ENCODE measurements at places on chromosomes 2 and 18.

GRCh38 chr2:172806493-172806892, 70.8 kb downstream of the RAPGEF4 start:
- DNase-seq, result no peak

DNA sequence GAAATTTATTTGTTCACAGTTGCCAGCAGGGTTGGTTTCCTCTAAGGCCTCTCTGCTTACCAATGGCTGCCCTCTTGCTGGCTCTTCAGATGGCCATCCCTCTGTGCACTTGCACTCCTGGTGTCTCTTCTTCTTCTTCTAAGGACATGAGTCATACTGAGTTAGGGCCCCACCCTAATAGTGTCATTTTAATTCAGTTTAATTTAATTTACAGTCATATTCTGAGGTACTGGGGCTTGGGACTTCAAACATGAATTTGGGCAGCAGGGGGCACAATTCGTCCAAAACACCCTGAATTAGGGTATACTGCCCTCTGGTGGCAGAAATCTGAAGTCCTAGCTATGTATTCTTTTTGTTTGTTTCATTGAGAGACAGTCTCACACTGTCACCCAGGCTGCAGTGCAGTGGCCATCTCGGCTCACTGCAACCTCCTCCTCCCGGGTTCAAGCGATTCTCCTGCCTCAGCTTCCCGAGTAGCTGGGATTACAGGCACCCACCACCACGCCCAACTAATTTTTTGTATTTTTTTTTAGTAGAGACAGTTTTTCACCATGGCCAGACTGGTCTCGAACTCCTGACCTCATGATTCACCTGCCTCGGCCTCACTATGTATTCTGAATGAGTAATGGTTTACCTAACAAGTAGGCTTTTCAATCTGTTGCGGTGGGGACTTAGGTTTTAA, 19.8 kb downstream of the SLC4A1AP start:
- peak; percentile 80 for DNase-seq

GRCh38 chr2:190470256-190470826, 62.2 kb downstream of the MFSD6 start:
- DNase-seq, result no peak

DNA sequence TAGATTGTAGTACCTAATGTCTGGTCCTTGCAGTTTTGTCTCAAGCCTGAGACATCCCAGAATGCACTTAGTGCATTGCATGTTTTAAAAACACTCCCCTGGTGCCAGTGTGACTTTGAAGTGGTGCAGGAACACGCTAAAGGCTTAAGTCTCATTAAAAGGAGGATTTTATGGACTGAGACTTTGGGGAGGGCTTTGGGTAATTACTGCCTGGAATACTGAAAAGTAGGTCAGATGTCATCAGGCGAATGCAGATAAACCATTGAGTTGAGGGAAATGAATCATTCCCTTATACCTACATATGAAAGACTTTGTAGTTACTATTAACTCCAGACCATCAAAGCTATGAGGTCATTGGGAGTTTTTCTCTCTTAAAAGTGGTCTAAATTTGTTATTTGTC, 3.0 kb upstream of the OSBPL1A start:
- no peak for DNase-seq

DNA sequence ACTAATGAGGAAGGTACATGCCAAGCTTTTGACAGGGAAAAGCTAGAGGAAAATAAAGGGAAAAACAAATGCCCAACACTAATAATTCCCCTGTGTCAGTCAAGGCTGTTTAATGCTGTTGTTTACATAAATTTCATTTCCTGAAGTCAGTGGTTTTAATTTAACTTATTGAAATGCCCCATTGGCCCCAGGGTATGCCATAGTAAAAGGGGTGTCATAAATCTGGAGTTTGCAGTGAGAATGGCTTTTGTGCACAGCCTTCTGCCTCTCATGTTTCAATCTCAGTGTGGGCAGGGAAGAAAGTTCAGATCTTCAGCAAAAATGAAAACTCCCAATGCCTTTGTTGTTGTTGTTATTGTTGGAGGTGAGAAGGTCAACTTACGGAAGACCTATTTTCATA, 550.1 kb upstream of the DCC start:
- no peak for DNase-seq

DNA sequence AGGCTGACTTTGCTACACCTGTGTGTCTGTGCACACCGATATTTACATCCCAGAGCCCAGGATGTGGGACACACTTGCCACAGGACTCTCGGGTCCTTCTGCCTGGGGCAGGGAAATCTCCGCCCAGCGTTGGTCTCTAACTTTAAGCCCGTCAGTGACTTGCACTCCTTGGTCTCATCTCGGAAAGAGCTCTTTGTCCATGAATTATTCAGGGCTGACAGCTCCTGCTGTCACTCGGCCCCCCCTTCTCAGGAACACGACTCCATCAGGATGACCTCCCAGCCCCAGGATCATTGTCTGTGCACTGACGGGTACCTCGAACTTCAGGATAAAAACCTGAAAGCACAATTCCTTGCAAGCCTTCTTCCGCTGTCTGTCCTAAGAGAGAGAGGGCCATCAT, 26.6 kb downstream of the PLB1 start:
- no peak for DNase-seq

DNA sequence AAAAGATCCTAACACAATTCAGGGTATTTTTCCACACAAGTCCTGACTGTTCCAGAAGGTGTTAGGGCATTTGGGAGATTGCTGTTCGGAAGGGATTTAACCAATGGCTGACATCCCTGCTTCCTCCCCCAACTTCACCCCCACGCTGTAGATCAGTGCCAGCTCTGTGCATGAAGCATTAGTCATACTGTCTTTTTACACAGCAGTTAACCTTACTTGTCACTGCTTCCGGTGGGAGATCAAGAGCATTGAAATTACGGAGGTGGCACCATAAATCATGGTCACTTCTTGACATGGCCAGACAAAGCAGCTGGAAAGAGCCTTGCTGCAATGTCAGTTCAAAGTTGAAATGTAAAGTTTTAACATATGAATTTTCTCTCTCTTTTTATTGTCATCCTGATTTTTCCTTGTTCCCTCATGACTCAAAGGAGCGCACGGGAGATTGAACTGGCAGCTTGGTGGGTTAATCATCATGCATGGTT, 70.2 kb downstream of the HRH4 start:
- no peak for DNase-seq

DNA sequence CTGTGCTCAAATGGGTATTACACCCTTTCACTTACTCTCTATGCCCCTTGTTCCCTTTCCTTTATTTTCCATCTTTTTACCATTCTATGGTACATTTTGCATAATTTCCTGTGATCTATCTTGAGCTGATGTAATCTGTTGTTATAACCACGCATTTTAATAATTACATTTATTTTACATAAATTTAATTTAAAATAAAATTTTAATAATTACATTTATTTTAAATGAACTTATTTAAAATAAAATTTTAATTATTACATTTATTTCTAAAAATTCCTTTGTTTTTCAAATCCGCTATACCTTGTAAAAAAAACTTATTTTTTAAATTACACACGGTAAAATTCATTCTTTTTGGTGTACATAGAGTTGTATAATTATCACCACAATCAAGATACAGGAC, 93.9 kb downstream of the CRACDL start:
- DNase-seq, result no peak

- no peak for DNase-seq
Measured at GRCh38 chr18:46167971-46168370, 63.8 kb downstream of the HAUS1 start.

DNA sequence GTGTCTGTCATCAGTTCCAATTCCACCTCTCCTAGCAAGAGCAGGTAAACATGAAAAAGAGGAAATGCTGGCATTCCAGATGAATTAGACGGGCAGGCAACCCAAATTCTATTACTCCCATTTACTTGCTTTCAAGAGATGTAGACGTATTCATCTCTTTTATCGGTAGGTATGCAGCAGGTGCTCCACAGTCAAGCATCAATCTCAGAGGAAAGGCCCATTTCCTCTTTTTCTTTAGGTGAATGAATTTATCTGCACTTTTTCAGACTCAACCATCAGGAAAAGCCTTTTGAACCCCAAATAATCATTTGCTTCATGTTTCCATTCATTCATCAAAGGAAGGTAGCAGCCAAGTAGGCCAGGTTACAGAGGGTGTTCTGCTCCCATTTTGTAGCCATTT, 27.9 kb downstream of the DPYSL5 start:
- DNase-seq, result no peak

DNA sequence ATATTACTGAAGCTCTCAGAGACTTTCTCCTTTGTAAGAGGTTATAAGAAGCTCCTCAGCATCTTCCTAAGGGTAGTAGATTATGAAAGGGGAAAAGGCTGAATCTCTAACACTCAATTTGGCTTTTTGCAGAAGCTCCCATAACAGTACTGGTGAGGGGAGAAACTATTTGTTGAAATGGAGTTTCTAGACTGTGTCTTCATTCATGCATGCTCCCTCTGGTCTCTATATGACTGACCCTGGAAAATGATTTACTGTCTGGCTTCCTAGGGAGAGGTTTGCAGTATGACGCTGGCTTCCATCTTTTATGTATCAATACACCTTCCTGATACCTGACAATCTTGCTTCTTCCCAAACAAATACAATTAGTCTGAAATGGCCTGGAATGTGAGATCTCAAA, 63.9 kb downstream of the LDAH start:
- DNase-seq, result no peak

DNA sequence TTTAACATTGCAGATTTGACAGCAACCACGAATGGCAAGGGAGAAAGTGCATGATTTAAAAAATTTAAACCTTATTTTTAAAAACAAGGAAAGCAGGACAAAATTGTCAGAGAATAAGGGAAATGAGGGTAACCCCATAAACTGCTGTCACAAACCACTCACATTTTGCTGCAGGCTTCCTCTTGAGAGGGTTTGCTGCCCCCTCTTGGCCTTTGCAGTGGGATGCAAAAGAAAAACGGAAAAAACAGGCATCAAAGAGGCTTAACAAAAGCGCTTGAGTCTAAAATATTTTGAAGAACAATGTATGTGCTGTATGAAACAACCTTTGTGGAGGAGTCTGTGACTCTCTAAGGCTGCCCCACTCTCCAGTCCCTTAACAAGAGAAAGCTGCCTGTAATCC, 91.6 kb downstream of the TMX3 start:
- DNase-seq, result no peak

DNA sequence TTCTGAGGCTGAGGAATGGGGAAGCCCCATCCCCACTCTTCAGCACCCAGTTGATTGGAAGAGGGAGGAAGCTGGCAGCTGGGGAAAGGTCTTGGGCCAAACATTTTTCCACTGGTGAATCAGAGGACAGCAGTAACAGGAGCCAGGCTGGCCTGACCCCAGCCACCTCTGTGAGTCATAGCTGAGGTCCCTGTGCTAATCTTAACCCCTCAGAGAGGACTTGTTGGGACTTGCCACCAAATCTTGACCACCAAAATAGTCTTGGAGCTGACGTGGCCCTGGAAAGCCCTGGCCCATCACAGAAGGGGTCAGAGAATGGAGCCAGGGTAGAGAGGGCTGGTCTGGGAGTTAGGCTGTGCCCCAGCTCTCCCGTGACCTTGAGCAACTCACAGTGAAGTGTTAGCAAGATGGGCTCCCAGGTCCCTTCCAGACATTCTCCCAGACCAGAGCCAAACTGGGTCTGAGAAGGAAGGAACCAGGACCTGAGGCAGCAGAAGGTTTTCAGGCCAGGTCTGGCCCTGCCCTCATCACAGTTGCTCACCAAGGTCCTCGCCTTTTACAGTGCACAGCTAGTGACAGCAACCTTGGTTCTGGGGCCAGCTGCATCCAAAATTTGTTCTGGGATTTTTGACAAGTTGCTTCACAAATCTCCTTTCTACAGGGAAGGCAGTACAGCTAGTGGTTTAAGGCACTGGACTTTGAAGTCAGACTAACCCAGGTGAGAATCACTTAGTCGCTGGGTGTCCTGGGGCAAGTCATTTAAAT, 266.6 kb downstream of the CYP26B1 start:
- DNase-seq, result no peak

DNA sequence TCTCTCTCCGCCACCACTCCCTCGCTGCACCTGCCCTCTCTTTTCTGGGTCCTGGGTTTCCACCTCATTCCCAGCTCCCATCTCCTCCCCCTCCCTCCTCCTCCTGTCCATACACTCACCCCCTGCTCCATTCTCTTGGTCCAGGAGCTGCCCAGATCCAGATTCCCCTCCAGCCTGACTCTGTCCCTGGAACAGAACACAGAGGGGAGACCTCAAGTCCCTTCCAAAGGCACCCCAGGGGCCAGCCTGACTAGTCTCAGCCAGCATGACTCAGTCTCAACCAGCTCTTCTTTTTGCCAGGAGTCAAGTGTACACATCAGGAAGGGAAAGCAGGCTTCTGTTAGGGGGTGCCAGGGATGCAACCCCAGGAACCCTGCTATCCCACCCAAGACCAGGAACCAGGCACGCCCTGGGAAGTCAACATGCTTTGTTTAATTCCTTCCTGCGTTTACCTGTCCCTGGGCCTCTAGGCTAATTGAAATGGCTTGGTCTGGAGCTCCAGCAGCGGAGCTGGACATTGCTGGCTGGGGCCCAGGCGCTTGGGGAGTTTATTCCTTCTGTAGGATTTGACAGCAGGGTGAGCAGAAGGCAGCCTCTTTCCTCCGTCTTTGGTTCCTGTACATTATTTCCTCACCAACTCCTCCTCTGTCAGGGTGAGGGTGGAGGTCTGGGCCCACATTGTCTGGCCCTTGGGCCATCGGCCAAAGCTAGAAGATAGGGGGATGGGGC, 28.4 kb upstream of the SELENOI start:
- no peak for DNase-seq

DNA sequence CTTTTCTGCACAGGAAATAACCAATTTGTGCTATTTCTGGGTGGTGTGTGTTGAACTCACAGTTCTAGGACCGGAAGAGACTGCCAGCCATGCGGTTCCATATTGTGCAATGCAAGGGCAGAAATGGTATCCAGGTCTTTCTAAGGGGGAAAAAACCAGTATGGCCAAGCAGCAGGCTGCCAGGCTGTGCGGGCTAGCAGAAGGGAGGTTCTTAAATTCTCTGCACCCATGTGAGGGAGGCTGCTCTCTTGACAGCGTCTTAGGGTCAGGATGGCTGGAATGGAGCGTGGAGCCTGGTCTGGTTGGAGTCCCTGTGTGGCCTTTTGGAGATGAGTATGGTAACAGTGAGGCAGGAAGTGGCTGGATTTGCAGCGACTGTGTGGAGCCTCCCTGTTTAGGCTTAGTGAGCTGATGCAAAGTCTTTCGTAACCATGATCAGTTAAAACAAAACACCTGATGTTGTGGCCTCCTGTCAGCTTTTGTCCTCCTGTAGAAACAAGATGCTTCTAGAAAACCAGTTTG, 52.6 kb downstream of the NCK2 start:
- no peak for DNase-seq

- no peak for DNase-seq
Measured at GRCh38 chr18:75212751-75213090, 2.1 kb downstream of the TSHZ1 start.

GRCh38 chr18:12403601-12404506, 3.9 kb upstream of the PRELID3A start:
- no peak for DNase-seq

GRCh38 chr2:222399038-222399783, 25.1 kb upstream of the SGPP2 start:
- DNase-seq, result no peak

Measured in stimulated activated CD4-positive, alpha-beta T cell treated with anti-CD3 and anti-CD28 coated beads, Interleukin-2, amount 100 ng/mL, for 4 hours (primary cell).